ENCODE measurements at places on chromosomes 11 and 22. TPM values are rescaled to one million over a fixed set of nuclear protein-coding genes. Genes with fewer than 3 reads are reported as not detected.

DNA sequence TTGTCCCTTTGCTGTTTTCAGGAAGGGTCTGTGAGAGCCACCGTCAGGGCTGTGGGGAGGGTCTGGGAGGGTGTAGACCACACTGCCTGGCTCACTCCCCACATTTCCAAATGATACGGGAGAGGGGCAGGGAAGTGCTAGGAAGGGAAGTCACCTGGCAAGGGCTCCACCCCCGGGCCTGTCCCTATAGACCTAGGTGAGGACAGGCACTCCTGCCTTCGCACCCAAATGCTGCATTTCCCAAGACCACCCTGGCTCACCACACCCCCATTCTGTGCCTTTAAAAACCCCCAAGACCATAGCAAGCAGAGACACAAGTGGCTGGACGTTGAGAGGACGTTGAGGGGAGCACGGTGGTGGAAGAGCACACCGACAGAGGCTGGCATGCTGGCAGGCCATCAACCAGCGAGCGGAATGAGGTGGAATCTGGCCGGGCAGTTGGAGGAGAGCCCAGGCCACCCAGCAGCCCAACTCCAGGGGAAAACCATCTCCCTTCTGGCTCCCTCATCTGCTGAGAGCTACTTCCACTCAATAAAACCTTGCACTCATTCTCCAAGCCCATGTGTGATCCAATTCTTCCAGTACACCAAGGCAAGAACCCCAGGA is 45.7 kb downstream of the GNB1L start:
- peak; percentile 8 for DNase-seq

DNA sequence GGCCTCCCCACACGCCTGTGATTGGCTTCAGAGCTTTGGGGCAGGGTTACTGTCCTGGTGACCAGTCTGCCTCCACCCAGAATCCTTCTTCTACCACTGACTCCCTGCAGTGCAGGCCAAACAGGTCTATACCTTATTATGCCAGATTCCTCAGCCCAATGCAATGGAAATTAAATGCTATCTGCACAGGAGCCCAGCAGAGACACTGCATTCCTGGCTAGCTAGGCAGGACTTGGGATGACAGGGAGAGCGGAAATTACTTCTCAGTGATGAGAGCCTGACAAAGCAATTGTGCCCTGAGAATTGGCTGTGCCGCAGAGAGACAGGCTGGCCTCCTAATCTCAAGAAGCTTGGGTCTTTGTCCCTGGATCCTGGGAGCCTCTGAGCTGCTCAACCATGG is 143.8 kb upstream of the NCAM1 start:
- DNase-seq, result no peak

The RAB3IL1 gene
- 33.6 TPM for total RNA-seq

The TYR gene
- not detected for total RNA-seq

DNA sequence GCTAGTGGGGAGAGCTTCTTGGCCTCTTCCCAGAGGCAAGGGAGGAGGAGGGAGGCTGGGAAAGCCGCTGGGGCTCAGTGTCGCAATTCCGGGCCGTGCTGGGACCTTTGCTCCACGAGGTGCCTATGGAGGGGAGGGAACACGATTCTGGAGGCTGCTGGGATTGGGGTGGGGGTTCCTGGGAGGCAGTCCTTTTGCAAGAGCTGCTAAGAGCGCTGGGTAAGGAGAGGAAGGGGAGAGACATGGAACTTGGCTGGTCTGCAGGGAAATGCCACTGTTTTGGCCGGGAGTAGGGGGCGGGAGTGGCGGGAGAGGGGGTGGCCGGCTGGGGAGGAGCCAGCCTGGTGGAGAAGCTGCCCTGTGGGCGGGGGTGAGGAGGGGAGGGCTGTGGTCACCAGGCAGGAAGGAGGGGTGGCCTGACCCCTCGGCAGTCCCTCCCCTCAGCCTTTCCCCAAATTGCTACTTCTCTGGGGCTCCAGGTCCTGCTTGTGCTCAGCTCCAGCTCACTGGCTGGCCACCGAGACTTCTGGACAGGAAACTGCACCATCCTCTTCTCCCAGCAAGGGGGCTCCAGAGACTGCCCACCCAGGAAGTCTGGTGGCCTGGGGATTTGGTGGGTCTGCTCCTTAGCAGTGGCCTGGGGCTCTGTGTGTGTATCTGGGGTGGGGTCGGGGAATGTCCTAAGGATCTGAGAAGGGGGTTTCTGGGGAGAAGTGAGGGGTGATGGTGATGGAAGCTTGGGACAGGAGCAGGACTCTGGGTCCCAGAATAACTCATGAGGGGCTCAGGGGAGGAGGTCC is at the start of gene NR1H3:
Gene NR1H3, plus strand, starts transcription at position 480 of the 800 bp plus-strand sequence. CDS start 1,221 bp downstream, outside the sequence.
- peak; percentile 87 for DNase-seq

DNA sequence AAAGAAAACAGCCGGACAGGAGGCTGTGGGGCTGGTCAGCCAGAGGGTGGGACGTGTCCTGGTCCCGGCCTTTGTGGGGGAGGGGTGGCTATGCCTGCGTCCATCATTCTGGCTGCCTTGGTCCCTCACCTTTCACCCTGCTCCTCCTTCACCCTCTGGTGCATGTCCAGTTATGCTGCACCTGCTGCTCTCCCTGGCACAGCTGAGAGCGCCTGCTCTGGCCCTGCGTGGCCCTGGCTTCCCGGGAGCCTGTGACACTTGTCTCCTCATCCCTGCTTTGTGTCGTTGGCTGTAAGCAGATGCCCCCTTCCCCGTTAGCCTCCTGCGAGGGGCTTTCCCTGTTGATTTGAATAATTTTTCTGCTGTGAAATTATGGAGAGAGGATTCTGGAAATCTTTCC is 16.6 kb downstream of the PHRF1 start:
- DNase-seq, result no peak

- no peak for DNase-seq
Observed at GRCh38 chr11:2256951-2257700, 13.3 kb downstream of the ASCL2 start.

DNA sequence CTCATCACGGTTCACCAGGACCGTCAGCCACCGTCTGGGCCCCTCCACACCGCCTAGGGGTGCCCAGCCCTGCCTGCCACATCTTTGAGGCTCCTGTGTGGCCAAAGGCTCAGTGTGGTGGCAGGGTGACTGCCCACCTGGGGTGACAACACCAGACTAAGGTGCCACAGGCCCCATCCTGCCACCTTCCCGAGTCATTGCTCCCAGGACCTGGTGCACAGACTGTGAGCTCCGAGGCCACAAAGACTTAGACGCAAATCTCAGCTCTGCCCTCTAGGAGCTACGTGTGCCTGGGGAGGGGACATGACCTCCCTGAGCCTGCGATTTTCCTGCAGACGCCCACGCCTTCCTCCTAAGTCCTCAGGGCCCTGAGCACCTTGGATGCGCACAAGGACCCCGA is 36.5 kb downstream of the KIAA0930 start:
- no peak for DNase-seq

The PRSS23 gene
- 93.0 TPM for total RNA-seq

DNA sequence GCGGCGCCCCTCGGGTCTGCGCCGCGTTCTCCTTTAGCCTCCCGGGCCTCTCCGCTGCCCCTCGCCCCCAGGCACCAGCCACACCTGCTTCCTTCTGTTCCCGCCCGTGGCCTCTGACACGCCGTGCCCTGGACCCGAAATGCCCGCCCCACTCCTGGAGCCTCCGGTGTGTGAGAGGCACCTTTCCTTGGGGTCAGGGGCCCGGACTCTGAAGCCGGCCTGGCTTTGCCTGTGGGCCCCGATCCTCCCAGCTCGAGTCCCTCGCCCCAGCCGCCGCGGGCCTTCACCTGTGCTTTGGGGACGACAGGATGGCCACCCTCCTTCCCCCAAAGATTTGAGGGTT is 661 bp upstream of the CDPF1 start:
- DNase-seq, result no peak

The CADM1 gene
- 7.4 TPM for total RNA-seq

- no peak for DNase-seq
Observed at GRCh38 chr11:86372586-86372985, 2.1 kb upstream of the CCDC81 start.

- DNase-seq, result no peak
Observed at GRCh38 chr11:15616130-15617105, 501.7 kb downstream of the INSC start.

DNA sequence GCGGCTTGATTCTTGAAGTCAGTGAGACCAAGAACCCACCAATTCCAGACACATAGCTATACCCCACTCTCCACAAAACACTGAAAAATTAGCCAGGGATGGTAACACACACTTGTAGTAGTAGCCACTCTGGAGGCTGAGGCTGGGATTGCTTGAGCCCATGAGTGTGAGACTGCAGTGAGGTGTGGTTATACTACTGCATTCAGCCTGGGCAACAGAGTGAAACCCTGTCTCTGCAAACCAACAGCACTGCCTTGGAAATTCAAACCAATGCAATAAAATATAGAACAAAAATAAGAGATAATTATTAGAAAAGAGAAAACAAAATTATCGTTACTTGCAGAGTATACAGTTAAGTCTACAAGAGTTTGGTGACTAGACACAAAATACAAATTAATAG is 20.2 kb upstream of the PRDM10 start:
- no peak for DNase-seq

The RBMXL2 gene
- total RNA-seq, result not detected
